NCI-H526 (cell line): ENCODE measurements at places on chromosomes 6 and 20.

DNA sequence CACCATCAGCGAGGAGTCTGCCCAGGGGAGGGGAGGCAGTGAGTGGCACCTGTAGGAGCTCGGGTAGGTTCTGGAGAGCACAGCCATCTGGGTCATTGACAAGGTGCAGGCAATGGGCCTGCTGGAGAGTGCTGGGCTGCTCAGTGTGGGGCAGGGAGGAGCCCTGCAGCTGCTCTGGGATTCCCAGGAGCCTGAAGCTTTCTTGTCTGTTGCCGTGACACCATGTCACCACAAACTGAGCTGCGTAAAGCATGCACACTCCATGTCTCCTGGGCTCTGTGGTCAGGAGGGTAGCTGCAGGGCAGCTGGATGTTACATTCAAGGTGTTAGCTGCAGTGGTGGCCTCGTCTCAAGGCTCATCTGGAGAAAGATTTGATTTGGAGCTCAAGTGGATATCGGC is 4.5 kb upstream of the SLC22A1 start:
- no peak for DNase-seq

DNA sequence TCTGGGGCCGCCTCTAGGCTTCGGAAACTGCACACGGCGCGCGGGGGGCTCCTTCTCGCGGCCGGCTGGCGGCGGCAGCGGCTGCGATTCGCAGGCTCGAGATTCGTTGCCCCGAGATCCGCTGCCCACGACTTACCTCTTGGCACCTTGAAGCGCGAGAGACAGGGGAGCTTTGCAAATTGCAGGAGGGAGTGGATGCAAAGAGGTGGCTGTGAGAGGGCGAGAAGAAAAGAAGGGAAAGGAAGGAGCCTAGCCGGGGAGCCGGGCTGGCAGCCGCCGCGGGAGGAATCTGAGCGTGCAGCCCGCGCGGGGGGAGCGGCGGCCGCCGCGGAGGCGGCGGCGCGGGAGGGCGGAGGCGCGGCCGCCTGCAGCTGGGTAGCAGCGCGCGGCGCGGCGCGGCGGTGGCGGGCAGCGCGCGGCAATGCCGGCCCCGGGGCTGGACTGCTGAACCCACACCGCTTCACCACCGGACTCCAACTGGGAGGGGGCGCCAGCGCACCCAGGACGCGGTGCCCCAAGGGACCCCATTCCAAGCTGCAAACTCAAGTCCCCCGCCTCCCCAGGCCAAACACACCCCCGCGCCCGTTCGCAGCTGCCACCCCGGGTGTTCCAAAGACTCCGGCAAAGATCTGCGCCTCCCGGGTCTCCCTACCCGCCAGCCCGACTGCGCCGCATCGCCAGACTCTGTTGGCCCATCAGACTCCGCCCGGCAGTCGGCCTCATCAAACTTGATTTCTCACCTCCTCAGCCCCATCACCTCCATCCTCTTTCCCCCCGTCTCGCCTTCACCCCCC is 44.2 kb upstream of the SUPT3H start:
- DNase-seq = peak; percentile 91

GRCh38 chr20:48965189-48965910 is 43.8 kb downstream of the ARFGEF2 start:
- DNase-seq = no peak

- no peak for DNase-seq
Measured at GRCh38 chr6:108114841-108115597, 40.5 kb upstream of the OSTM1 start.

DNA sequence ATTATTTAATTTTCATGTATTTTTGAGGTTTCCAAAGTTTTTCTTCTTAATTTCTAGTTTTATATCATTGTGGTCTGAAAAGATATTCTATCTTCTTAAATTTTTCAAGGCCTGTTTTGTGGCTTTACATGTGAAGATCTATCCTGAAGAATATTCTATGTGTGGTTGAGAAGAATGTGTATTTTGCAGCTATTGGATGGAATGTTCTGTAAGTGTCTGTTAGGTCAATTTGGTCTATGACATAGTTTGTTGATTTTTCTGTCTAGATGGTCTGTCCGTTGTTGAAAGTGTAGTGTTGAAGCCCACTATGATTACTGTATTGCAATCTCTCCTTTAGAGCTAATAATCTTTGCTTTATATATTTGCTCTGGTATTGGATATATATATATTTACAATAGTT is 125.7 kb downstream of the CRYBG1 start:
- no peak for DNase-seq
